ENCODE measurements at places on chromosomes 11 and 22.

DNA sequence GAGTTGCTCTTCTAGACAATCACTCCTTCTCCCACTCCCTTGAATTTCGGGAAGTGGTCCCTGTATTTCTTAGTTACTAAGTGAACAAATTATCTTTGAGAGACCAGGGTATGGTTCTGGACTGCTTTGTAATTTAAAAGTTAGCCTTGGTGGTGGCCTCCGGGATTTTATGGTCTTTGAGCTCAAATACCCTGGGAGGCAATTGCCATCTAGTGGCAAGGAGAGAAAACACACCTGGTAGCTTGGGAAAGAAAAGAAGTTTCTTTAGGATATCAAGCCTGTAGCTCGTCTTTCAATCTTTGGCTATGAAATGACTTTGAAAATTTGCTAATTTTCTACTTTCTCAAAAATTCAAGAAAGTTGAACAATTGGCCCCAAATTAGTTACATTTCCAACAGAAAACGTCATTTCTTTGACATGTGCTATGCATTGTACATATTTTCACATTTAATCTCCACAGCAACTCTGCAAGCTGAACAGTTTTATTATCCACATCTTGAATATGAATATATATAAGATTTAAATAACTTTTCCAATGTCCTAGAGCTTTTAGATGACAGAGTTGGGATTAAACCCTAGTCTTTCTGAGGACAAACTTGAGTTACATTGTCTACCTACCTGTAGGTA, 39.1 kb downstream of the MMP27 start:
- peak; percentile 47 for DNase-seq

GRCh38 chr11:102564110-102564509, 33.6 kb upstream of the MMP7 start:
- DNase-seq = no peak

DNA sequence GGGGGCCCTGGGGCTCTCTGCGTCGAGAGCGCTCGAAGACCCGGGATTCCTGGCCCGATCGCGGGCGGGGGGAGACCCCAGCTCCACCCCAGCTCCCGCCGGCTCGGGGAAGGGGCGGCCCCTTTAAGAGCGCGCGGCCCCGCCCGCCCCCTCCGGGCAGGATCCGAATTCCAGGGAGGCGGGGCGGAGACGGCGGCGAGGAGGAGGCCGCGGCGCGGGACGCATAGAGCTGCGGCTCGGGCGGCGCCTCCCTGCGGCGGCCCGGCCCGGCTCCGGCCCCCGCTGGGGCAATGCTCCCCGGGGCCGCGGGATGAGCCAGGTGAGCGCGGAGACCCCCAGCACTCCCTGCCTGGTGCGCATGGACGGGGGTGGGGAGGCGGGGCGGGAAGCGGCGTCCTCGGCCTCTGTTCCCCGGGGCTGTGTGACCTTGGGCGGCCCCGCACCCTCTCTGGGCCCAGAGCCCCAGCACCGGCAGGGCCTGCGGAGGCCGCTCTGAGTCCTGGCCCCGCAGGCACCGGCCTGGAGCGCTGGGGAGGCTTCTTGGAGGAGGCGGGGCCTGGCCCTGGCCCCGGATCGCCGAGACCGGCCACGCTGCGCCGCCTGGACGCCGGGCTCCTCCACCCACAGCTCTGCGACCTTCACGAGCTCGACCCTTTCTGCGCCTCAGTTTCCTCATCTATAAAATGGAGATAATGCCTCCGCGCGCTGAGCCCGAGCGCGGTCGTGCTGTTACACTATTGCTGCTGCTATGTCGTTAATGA, 565 bp downstream of the GAS2L1 start:
- DNase-seq = peak; percentile 78

DNA sequence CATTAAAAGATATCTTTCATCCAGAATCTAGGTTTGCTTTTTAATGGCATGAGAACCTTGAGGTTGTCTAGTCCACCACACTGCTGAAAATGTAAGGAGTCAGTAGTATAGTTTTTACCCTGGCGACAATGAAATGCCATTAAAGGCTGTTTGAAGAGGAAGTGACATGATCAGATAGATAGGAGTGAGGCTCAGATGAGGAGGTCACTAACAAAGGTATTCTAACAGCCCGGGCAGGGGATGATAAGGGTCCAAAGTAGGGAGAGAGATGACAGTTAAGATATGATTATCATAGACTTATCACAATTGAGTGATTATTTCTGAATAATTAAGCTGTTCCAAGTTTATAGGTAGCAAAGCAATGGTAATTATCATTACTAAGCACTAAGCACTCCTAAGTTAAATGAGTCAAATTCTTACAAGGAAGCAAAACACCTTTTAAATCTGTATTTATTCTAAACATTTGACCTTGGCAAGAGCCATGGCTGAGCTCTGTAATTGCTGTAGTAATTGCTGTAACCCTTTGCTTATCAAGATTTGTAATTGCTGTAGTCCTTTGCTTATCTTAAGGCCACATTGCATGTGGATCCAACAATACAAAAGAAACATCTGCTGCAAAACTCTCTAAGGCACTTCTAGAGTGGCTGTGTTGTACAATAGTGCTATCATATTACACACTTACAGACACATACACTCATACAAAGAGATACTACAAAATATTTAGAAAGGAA, 92.6 kb downstream of the ENTHD1 start:
- DNase-seq = no peak

DNA sequence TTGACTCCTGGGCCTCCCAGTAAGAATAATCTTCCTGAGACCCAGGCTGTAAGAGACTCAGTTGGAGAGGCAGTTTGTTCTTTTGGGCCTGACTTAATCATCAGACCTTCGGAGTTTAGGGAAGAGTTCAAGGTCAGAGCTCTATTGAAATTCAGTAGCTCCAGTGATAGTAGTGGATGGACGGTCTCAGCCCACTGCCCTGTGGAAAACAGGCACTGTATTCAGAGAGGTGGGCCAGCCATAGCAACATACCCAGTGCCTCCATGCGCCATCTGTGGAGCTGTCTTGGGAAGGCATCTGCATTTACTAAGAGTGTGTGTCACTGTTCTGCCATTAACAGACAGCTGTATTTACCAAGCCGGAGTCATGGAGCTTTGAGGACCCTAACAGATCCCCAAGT, 2.9 kb downstream of the SMARCB1 start:
- no peak for DNase-seq

- DNase-seq = no peak
Measured at GRCh38 chr11:86933891-86934581, 21.2 kb downstream of the FZD4 start.

GRCh38 chr11:44029977-44030911, 17.5 kb upstream of the ACCSL start:
- DNase-seq = no peak

DNA sequence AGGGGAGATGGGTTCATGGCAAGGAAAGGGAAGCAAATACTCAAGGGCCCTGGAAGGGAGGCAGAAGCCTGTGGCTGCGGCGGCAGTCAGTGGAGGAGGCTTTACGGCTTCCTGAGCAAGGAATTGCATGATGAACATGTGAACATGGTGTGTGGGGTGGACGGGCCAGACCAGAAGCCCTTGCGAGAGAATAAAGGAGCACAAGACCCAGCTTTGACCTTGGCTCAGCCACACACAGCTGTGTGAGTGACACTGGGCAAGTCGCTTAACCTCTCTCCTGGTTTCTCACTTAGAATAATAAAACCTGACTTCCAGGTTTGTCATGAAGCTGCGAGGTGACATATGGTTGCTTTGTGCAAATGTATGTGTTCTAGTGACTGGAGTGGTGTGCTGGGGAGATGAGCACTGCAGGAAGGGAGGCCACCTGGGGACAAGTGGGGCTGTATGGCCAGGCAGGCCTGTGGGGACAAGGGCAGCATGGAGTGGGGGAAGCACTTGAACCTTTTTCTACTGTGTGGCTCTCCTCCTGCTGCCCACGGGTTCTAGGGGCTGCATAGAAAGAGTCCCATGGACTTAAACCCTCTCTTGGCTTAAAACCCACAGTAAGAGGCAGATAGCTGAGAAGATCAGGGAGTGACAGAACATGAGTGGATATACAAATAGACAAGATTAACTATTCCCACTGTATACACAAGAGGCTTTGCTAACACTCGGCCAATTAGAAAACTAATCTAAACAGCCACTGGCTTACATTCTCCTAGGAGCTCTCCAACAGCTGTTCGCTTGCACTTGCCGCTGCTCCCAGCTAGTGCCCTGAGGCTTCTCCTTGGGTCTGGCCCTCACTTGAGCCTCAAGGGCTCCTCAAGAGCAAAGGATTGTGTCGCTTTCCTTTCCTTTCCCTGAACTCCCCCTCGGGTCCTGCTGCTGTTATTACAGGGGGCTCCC, 67.3 kb upstream of the CDON start:
- DNase-seq = no peak

DNA sequence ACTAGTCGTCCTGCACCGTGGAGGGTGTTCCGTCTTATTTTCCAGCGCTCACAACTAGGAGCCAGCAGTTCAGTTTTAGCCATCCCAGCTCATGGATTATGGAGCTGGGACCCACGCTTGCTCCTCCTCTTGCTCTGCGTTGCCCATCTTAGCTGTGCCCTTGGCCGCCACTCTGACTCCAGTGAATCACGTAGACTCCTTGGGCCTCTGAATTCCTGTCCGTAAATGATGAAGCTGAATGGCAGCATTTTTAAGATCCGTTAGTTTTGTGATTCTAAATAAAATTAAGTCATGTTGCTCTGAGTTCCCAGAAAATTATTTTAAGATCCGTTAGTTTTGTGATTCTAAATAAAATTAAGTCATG, 23.8 kb downstream of the BCR start:
- no peak for DNase-seq

DNA sequence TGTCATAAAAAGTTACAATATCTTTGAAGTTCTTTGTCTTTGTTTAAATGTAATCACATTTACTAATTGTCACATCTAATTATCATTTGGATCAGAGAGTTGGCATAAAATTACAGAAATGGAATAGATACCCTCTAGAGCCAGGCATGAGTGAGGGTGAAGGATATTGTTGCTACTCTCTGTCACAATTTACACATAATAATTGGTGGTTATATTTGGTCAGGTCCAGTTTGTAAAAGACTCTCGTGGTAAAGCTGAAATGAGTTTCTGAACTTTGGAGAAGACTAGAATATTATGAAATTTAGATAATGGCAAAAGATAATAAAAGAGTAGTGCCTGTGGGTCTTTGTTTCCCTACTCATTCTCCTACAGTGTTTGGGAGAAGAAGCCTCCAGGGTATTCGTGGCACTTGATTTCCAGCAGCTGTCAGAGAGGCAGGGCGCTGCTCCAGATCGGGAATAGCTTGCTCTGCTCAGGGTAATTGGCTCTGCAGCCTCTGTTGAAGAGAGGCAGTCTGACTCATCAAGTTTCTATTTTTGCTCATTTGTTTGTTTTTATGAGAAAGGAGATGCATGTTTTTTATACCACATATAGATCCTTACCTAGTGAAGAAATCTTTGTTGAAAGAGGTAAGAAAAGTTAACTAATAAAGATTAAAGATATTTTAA, 349.9 kb downstream of the CNTN5 start:
- peak; percentile 37 for DNase-seq

- DNase-seq = no peak
Measured at GRCh38 chr11:17798253-17798652, 63.7 kb downstream of the KCNC1 start.

DNA sequence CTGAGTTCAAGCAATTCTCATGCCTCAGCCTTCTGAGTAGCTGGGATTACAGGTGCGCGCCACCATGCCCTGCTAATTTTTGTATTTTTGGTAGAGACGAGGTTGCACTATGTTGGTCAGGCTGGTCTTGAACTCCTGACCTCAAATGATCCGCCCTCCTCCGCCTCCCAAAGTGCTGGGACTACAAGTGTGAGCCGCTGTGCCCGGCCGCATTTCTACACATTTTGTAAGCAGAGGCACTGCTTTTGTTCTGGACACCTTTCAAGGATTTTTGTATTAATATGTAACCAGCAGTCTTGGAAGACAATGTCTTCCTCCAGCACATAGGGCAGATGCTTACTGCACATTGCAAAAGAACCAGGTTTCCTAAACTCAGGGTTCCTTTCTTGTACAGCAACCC, 11.4 kb upstream of the VSIG10L2 start:
- no peak for DNase-seq

- DNase-seq = peak; percentile 9
Measured at GRCh38 chr22:43554694-43555365, 143.0 kb downstream of the MPPED1 start.

DNA sequence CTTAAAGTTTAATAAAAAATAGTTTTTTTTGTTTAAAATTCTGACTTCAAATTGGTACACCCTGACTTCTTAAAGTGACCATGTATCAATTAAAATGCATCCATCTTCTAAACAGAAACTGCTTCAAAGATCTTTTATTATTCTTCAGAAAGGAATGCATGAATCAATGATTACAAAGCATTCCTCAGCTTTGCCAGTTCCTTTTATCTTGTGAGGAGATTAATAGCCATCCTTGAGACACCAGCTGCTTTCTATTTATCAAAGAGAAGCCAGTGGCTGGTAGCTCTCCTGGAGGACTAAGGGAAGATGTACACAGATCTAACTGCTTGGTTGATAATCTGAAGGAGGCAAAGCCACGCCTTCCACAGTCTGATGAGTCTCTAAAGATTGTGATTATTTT, 2222.5 kb downstream of the LRRC4C start:
- DNase-seq = no peak

DNA sequence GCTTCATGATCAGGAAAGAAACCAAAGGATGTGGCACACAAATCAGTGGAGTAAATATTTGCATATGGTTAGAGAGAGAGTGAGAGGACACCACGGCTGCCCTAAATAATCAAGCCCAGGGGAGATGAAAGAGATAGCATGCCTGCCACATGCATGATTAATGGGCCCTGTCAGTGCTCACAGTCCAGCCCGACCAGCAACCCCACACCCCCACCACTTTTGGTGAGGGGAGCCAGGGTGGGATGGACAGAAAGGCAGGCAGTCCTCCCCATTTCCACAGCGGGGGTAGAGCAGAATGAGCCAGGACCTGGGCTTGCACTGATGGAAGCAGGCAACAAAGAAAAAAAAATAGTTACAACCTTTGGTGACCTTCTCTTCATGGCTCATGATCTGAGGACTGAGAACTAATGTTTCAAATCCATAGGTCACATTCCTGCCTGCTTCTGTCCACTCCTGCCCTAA, 545.0 kb downstream of the ETS1 start:
- DNase-seq = no peak

- DNase-seq = no peak
Measured at GRCh38 chr22:45852826-45853225, 124.1 kb downstream of the WNT7B start.

- DNase-seq = no peak
Measured at GRCh38 chr11:72768581-72768980, 16.4 kb upstream of the ARAP1 start.

DNA sequence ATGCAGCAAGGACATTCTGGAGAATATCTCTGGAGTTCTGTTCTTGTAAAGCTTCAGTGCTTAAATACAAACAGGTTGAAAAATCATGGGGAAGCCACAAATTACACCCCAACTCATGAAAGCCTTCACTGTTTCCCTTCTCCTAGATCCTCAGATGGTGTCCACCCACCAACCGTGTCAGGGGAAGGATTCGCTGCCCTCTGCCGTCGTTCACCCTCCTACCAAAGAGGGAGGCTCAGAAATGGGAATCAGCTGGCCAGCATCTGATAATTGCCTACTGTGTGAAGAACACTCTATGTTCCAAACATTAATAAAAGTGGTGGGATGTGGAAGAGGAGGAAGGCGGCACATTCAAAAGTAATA, 7.4 kb upstream of the HEPACAM start:
- DNase-seq = peak; percentile 78
